ENCODE measurements at places on chromosomes 12 and 14. TPM values are rescaled to one million over a fixed set of nuclear protein-coding genes. Genes with fewer than 3 reads are reported as not detected.

DNA sequence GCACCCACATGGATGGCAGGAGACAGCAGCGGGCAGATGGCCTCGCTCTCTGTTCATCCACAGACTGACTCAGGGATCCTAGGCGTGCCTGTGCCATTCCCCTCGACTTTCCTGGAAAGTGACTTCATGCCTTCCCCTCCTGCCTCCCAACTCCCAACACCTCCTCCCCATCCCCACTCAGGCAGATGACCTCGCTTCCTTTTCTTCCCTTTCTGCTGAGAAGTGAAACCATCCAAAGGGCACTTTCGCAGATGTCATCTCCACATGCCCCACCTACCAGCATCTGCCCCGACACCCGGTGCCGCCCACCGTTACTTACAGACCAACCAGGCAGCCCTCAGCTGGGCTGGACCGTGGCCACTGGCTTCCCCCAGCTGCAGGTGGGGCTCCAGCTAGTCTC, 29.6 kb downstream of the BEGAIN start:
- H3K36me3 ChIP-seq: no peaks in the 10 kb centered on the region
- no peaks in the 10 kb centered on the region for H3K4me1 ChIP-seq
- no peak overlapping the region for H3K4me3 ChIP-seq
- no peaks in the 10 kb centered on the region for H3K27me3 ChIP-seq

- H3K27ac ChIP-seq: peak overlapping the region; percentile 64
- H3K4me3 ChIP-seq: no peak overlapping the region
- DNase-seq: no peak
Observed at GRCh38 chr14:74917646-74918081, 5.4 kb downstream of the RPS6KL1 start.

GRCh38 chr12:3278681-3279414, 201.7 kb downstream of the TSPAN9 start:
- no peak overlapping the region for H3K4me3 ChIP-seq
- DNase-seq: no peak
- peaks cover 5% of the 10 kb centered on the region for H3K4me1 ChIP-seq
- no peaks in the 10 kb centered on the region for H3K27me3 ChIP-seq
- H3K36me3 ChIP-seq: peaks cover 6% of the 10 kb centered on the region
- no peak overlapping the region for H3K27ac ChIP-seq

GRCh38 chr14:23377573-23378563, 1.0 kb downstream of the CMTM5 start:
- no peaks in the 10 kb centered on the region for H3K36me3 ChIP-seq
- H3K4me3 ChIP-seq: no peak overlapping the region
- no peaks in the 10 kb centered on the region for H3K4me1 ChIP-seq
- no peak for DNase-seq
- H3K27me3 ChIP-seq: no peaks in the 10 kb centered on the region

DNA sequence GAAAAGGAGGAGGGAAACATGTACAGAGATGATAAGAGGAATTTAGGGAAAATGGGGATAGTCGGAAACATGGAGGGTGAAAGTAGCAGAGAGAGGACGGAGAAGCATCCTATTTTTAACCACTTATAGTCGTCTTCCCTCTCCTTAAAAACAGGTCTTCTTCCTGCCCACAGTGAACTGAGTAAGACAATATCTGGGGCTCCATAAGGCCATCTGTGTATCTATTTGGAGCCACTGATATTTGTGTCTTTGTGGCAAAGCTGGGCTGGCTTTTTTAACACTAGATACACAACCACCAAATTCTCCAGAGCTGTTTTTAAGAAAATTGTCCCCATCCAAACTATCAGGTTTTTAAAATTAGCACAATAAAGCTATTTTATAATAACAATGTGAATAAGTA, 109.5 kb upstream of the RAP1B start:
- no peaks in the 10 kb centered on the region for H3K4me1 ChIP-seq
- no peaks in the 10 kb centered on the region for H3K27me3 ChIP-seq
- H3K27ac ChIP-seq: no peak overlapping the region
- H3K36me3 ChIP-seq: no peaks in the 10 kb centered on the region

The NXPH4 gene
- 5.0 TPM for total RNA-seq

The TAS2R30 gene
- 4.0 TPM for total RNA-seq

The GNPNAT1 gene
- total RNA-seq: 27.3 TPM

All from esophagus squamous epithelium (tissue), 5 donors.